ENCODE measurements at places on chromosomes 4 and X.

DNA sequence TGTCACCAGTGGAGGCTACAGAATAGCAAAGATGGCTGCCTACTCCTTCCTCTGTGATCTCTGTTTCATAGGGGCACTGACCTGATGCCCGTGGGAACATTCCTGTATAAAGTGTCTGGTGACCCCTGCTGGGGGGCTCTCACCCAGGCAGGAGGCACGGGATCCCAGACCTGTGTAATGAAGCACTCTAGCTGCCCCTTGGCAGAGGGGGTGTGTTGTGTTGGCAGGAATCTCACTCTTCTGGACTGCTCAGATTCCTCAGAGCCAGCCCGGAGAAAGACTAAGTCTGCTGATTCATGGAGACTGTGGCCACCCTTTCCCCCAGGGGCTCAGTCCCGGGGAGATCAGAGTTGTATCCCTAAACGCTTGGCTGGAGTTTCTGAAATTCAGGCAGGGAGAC is 648.3 kb downstream of the SPRY1 start:
- DNase-seq: no peak

GRCh38 chr4:78369679-78370078 is 181.9 kb upstream of the ANXA3 start:
- no peak for DNase-seq

DNA sequence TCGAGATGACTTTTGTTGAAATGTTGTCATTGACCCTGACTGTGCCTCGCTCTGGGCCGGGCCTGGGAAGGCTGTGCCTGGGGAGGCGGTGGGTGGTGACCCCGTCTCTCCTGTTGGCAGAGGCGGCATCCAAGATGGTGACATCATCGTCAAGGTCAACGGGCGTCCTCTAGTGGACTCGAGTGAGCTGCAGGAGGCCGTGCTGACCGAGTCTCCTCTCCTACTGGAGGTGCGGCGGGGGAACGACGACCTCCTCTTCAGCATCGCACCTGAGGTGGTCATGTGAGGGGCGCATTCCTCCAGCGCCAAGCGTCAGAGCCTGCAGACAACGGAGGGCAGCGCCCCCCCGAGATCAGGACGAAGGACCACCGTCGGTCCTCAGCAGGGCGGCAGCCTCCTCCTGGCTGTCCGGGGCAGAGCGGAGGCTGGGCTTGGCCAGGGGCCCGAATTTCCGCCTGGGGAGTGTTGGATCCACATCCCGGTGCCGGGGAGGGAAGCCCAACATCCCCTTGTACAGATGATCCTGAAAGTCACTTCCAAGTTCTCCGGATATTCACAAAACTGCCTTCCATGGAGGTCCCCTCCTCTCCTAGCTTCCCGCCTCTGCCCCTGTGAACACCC is 36.4 kb downstream of the HTRA3 start:
- no peak for DNase-seq

DNA sequence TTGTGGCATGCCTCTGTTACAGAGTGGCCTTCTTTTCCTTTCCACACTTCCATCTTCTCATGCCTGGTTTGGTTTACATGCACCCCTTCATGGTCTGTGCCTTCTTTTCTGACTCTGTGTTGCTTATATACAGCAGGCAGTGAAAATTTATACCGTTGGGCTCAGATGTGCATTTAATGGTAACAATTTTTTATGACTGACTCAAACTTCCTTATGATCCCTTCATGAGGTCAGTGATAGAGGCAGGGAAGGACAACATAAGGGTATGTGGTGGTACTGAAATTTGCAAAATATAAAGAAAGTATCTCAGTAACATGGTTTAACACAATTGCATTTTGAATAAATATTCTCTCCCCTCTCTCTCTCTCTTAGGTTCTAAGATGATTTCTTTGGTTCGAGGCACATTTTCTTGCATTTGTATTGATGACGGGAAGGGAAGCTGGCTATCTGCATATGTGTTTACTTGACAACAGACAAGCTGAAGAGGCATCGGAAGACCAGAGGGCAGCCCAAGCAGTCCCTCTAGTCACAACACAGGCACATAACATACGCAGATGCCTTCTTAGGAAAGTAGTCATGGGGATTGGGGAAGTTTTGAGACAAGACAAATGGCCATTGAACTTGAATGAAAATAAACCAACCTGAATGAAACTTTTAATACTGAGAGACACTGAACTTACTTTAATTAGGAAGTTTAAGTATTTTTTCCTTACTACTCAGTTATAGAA is 163.3 kb upstream of the LEF1 start:
- DNase-seq: no peak

Data from DMS79 (cell line).